ENCODE measurements at places on chromosomes 1 and 21.

DNA sequence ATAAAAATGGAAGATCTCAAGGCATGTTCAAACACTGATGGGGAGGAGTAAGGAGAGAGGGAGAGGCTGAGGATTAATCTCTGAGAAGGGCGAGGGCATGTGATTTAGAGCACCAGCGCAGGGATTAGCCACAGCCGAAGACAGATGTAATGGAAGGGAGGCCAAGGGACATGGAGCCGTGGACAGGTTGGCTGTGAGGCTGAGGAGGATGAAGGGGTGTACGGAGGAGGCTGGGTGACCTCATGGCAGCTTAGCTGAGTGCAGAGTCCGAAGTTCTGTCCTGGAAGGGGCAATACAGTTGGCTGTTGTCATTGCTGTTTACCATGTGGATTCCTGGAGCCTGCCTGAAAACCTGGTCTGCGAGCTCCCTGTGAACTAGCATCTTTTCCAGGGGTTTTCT, 342.8 kb downstream of the RPS6KC1 start:
- DNase-seq: no peak

GRCh38 chr1:111213412-111213811, 13.0 kb upstream of the DENND2D start:
- DNase-seq: no peak

GRCh38 chr1:40583980-40584379, 52.5 kb downstream of the ZNF684 start:
- no peak for DNase-seq

- DNase-seq: no peak
Measured at GRCh38 chr21:43311301-43311817, 115.6 kb downstream of the SIK1 start.

DNA sequence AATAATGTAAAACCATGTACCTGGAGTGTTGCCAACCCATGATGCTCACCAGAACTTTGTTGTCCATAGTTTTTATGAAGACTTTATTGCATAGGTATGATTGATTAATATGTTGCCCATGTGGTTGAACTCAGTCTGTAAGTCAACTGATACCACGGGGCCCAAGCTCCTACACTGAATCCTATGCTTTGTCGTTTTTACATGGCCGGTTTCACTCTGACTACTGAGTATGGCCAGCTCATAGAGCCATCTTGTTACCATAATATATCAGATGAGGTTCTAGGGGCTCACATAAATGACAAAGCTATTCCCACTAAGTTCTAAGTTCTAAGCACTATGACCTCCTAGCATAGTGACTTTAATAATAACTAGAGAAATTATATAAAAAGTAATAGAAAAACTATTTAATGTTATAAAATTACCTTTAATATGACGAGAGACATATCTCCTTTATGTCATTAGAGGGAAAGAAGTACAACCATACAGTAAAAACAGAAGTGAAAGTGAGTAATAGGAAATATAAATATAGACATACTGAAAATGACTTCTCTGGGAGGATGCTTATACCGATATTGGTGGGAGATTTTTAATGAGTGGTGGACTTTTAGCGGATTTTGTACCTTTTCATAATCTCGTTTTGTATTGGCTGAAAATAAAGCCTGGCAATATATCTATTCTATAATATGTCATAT, 983.4 kb upstream of the PRMT6 start:
- DNase-seq: no peak

GRCh38 chr1:246320286-246320685, 186.8 kb downstream of the SMYD3 start:
- no peak for DNase-seq

DNA sequence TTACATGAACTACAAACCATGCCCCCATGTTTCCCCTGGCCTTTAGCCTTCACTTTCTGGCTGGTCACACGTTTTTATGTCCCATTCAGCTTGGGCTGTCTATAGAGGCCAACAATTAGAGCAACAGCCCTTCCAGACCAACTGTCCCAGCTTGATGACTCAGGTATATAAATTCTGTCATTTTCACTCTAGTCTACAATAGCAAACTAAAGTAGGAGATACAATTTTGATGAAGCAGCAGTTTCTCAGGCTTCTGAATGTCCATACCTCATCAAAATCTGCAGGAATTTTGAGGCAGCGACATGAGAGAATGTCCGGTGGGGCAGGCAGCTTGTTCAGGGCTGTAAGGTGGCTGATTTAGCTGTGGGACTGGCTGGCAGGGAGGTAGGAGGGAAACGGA, 45.6 kb upstream of the VAV3 start:
- no peak for DNase-seq

DNA sequence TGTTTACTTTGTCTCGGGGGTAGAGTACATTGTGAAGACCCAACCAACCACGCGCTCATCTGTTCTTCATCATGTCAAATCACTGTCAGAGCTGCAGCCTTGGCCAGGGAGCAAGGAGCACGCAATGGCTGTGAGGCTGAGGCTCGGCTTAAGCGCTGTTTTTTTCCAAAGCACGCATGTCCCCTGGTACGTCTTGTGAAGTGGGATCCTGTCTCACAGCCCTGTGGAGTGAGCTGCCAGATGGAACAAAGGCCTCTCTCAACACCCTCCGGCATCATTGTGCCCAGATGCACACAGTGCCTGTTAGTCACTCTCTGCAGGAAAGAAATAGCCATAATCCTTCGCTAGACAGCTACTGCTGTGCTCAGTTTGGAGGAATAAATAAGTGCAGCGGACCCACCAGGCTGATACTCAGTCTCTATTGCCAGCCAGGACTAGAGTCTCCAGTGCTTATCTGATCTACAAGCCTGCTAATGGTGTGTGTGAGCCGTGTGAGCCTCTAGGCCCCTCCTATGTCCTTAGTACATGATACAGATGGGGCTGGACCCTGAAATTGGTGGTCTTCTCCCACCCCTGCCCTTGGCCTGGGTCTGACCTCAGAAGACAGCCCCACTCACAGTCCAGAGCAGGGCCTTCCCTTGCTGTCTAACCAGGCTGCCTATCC, 91.3 kb upstream of the COA6 start:
- no peak for DNase-seq

- DNase-seq: no peak
Measured at GRCh38 chr1:97834899-97835298, 85.9 kb downstream of the DPYD start.

DNA sequence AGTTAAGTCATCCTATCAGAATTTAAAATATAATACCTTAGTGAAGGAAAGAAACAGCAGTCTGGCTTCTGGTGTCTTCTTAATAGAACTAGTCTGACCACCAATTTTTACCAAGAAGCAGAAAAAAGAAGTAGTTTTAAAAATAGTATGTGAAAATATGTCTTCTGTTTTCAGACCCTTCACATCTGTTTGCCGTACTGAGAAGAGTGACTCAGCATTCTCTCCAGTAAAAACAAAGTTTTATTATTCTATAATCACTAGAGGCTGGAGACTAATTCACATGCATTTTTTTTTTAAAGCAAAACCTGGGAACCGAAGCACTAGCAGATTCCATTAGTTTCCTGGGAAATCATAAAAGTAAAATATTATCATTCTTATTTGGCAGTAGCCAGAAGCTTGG, 163.8 kb downstream of the COL24A1 start:
- no peak for DNase-seq

- DNase-seq: no peak
Measured at GRCh38 chr1:6870086-6870485, 84.8 kb downstream of the CAMTA1 start.

DNA sequence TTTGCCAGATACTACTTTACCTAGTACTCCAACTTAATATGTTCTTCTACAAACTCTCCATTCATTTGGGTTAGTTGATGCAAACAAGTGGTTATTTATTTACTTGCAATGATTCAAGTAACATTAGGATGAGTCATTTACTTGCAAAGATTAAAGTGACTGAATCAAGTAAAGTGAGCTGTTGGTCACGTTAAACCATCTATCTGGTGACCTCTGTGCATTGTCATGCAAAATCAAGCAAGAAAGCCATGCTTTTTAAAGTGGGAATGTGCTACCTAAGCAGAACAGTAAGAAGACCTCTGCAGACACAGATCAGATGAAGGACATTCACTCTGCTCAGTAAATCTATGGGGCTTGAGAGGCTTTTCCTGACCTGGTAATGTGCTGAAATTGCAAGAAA, 254.7 kb downstream of the LRRIQ3 start:
- DNase-seq: no peak

GRCh38 chr1:223745731-223746130, 33.4 kb downstream of the CAPN2 start:
- no peak for DNase-seq

DNA sequence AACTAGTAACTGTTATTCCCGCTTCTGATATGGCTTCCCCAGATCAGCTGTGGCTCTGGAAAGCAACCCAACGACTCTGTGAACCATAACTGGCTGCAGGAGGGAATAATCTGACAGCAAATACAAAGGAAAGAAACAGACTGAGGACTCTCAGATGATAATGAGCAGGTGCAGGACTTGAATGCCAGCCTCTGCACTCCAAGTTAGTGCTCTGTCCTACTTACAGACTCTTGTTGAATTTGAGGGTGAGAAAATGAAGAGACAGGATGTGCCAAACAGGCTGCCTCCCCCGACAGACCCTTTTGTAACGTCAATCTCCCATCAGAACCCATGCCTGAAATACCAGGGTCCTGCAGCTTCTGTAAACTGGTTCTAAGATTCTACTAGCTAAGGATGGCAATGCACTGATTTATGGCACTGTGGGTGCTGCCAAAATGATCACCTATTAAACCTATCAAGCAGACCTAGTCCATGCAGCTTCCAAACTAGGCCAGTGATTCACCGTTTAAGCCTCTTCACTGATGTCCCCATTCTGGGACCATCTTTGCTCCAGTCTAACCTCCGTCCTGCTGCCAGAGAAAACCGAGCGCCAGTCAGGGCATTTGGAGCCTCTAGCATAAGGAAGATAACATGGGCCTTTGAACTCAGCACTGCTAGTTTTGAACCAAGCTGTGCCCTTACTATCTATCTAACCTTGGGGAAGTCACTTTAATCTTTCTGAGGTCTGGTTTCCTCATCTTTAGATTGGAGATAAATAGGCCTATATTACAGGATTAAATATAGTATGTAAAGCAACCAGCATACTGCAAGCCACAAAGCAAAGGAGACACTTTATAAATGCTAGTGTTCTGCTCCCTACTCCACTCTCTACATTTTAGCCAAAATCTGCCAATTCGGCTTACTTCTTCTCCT, 4.8 kb downstream of the MKNK1 start:
- DNase-seq: no peak

DNA sequence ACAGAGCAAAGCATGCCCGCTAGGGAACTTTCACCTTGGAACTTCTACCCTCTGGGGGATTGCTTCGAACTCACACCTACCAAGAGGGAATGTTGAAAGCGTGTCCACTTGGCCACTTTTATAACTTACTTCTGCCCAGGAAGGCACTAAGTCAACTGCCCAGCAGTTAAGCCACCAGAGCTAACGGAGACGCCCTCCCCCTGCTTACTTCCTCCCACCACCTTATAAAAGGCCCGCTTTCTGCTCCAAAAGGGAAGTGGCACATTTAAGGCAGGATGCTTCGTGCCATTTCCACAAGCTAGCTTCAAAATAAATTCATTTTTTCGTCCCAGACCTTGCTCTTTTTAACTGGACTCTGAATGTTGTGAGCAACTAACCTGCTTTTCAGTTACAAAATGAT, 3.2 kb upstream of the AK2 start:
- no peak for DNase-seq

DNA sequence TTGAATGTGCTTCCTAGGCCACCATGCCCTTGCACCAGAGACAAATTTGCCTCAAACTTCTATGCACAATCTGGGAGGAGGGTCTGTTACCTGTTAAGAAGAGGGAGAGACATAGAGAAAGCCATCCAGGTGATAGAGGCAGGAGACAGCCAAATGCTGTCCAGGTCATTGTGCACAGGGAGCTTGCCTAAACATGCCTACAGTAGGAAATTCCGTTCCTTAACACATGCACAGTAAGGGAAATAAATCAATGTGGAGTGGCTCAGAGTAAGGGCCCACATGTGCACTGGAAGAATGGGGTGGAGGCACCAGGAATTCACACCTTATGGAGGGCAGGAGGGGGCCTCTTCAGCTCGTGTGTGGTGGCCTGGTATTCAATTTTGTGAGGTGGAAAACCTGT, 19.5 kb upstream of the CREG1 start:
- no peak for DNase-seq

Data from right renal pelvis (tissue), 4 donors.